Neural progenitor cell (in vitro differentiated cells): ENCODE measurements at places on chromosomes 13 and 19.

DNA sequence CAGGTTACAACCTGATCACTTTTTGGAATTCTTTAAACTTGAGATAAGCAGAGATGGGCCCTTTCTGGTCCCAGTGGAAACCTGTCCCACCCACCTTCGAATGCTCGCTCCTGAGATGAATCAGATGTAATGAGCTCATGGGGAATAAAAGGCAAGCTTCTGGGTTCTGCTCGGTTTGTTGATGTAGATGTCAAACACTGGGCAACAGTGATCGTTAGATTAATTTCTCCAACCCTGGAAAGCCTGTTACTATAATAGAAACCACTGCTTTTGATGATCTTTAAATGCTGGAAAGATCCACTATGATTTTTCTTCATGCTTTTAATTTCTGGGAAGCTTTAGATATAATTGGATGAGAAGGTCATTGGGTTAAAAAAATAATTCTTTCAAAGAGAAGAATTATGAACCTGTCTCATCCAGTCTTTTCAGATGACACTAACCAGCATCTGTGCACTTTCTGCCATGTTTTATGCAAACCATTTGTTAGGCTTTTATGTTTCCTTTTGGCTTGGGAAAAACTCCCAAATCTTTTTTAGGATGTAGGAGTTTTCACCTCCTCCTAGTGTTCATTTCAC is 49.3 kb downstream of the B3GLCT start:
- no peak for DNase-seq

- DNase-seq: no peak
Measured at GRCh38 chr13:52954838-52955237, 73.8 kb upstream of the OLFM4 start.

DNA sequence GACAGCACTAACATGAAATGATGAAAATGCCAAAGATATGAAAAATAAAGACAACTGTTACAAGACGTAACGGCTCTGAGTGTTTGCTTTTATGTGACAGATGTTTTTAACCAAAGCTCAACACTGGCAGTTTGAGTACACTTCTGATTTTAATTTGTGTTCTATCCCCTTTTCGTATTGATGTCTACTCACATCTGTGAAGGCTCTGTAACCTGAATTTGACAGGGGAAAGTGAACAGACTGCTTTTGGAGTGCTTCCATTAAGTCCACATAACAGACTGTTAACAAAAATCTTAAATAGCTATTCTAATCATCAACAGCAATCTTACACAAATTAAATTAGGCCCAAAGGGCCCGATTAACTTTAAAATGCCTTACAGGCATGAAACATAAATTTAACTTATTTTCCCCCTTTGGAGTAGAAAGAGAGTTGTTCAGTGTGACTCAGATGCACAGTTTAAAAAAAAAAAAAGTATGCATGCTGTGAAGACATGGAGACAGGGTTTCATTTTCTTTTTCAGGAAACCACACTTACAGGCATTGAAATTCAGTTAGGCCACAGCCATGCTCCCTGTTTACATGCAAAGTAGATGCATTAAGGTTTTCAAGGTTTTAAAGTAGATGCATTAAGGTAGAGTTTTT is 16.3 kb upstream of the RNASEH2B start:
- DNase-seq: no peak

DNA sequence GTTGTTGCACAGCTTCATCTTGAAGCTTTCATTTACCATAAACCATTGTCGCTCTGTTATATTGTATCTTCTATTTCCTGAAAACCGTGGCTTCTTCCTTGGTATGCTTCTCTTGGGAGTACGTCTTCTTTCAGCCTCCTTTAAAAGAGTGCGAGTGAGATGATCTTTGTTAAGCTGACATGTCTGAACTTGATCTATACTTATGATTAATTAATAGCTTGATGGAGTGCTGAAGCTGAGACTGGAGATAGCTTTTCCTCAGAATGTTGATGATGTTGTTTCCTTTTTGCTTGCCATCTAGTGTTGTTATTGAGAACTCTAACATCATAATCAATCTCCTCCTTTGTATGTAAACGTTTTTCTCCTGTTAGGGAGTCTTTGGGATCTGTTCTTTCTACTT is 529.3 kb upstream of the SPRY2 start:
- no peak for DNase-seq

- no peak for DNase-seq
Measured at GRCh38 chr19:11152318-11153062, 3.1 kb downstream of the SPC24 start.

- DNase-seq: no peak
Measured at GRCh38 chr13:51223560-51224270, 1.5 kb downstream of the FAM124A start.

DNA sequence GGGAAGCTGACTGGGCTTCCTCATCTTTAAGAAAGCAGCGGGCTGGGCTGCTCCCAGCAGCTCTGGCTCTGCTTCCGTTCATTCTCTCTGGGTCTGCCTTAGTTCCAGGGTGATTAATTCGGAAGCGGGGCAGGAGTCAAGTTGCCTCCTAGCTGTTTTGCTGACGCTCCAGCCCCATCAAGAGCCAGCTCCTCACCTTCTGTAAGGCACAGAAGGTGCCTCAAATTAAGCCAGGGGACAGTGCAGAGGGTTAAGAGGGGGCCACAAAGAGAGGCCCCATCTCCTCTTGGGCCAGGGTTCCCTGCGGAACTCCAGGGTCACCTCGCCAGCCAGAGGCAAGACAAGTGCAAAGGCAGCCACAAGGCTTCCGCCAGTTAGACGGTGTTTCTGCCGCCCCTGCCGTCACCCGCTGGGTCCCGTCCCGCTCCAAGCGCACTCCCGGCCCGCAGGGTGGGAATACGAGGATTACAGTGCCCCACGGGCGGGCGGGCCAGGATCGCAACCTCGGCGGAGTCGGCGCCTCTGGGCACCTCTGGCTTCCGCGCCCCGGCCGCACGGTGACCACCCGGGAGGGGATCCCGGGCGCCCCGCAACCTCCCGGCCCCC is 508 bp downstream of the SLC15A1 start:
- DNase-seq: peak; percentile 35

DNA sequence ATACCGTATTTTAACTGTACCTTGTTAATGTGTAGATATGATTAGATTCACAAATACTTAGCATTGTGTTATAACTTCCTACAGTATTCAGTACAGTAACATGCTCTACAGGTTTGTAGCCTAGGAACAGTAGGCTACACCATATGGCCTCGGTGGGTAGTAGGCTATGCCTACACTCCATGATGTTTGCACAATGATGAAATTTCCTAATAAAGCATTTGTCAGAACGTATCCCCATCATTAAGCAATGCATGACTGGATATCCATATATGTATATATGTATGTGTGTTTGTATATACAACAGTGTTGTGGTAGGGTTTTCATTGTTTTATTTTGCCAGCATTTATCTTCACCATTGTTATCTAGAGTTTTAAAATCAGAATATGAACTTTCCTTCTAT is 119.4 kb downstream of the SLC7A1 start:
- DNase-seq: no peak

GRCh38 chr13:39051157-39051556 is 12.9 kb downstream of the NHLRC3 start:
- DNase-seq: peak; percentile 65

- DNase-seq: no peak
Measured at GRCh38 chr19:58482372-58482771, 6.2 kb downstream of the ZNF446 start.

GRCh38 chr19:29866011-29866410 is 54.2 kb downstream of the CCNE1 start:
- no peak for DNase-seq

GRCh38 chr13:49789968-49790367 is 2.5 kb downstream of the KPNA3 start:
- DNase-seq: no peak

DNA sequence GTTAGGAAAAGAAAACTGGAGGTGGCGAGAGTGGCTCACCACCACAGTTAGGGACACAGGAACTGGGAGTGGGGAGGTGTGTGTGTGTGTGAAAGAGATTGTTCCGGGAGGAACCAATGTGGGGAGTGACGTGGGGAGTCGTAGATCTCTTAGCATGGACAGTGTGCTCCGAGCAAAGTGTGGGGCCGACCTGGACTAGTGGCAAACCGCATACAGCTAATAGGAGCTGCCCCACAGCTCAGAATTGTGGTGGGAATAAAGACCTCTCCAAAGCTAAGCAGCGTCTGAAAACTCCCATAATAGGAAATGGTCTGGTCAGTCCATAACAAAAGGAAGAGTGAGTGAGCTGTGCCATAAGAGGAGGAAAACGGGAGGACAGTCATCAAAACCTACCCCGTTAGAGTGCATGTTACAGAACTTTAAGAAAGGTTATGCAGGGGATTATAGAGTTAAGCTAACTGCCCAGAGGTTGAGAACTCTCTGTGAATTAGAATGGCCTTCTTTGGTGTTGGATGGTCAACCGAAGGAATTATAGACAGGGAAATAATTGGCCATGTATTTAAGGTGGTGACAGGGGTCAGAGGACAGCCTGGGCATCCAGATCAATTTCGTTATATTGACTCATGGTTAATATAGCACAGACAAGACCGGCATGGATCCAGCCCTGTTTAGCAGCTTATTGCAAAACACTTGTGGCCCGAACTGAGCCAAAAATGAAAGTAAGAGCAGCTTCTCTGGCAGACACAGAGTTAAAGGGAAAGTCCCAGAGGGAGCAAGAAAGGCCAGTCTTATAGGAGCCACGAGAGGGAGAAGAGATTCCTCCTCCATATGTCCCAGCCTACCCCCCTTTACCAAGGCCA is 8.9 kb upstream of the SLC15A1 start:
- no peak for DNase-seq

GRCh38 chr19:57746580-57747471 is at the start of gene ZNF776:
TSS of gene ZNF776 (plus strand) at chr19:57746815. CDS start at chr19:57747059, 244 bp downstream.
- peak; percentile 95 for DNase-seq

DNA sequence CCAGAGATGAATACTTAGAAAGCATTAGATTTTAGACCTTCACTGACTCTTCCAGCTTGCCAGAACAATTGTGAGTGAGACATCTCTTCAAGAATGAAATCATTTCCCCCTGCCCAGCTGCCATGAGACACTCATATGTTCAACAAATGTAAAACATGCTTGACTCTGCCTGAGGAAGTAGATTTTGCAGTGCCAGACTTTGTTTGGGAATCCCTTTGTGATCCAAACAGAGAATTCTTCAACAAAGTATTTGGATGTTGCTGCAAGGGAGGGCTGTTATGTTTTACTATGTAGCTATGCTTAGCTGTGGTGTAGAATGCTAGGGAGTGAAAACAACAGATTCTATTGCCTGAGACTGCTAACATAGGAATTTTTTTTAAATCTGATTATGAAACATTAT is 416.4 kb downstream of the DCT start:
- DNase-seq: no peak

DNA sequence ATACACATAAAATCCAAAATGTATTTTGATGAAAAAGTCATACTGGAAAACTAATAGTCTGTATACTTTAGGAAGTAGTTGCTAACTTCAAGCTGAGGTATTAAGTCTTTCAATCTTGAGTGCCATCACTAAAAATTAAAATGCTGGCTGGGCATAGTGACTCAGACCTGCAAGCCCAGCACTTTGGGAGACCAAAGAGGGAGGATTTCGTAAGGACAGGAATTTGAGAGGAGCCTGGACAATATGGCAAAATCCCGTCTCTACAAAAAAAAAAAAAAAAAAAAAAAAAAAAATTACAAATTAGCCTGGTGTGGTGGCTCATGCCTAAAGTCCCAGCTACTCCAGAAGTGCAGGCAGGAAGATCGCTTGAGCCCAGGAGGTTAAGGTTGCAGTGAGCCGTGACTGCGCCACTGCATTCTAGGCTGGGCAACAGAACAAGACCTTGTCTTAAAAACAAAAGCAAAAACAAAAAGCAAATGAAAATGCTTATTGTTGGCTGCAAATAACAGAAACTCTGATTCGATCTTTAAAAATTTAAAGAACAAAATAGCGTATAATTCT is 1994.2 kb upstream of the PCDH20 start:
- no peak for DNase-seq

GRCh38 chr13:32851083-32852069 is 164.8 kb upstream of the KL start:
- DNase-seq: no peak

GRCh38 chr13:74973935-74974879 is 507.8 kb downstream of the TBC1D4 start:
- peak; percentile 33 for DNase-seq

DNA sequence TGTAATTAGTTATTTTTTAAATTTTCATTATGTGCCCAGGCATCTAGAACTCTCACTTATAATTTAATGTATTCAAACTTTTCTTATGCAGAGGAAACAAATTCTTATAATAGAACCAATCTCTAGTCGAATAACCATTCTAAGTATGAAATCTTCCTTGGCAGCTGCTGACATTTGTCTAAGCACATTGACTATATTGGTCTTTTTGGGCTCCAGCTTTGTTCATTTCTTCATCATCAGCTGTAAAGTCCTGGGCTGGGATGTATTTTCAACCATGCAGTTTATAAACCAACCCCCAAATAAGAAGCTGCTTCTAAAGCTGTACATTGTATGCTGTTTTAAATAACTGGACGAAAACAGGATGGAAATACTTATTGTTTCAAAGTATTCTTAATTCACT is 2.3 kb upstream of the MICU2 start:
- no peak for DNase-seq

- peak; percentile 55 for DNase-seq
Measured at GRCh38 chr19:35045667-35046300, 4.3 kb downstream of the HPN start.

DNA sequence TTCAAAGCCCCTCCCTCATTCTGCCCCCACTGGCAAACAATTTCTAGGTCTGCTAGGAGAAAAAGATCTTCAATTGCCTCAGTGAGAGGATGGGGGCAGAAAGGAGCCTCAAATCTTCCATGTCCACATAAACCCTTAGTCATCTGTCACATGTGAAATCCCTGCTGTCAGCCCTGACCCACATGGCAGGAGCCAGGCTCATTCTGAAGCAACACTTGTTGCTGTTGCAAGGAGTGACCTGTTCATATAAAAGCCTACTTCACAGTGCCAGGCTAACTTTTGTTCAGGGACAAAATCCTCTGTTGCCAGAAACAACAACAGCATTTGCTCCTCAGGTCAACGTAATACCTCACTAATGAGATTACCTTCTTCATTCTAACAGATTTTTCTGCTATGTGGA is 70.5 kb downstream of the IRS2 start:
- peak; percentile 38 for DNase-seq

GRCh38 chr13:114131583-114132418 is 622 bp downstream of the RASA3 start:
- peak; percentile 64 for DNase-seq

- DNase-seq: no peak
Measured at GRCh38 chr19:16883522-16883921, 5.3 kb upstream of the F2RL3 start.
